ENCODE measurements at places on chromosomes 11 and 22.
A peak's percentile ranks its signal among the peaks of the same experiment; 100 is the strongest.

- no peak for DNase-seq
Measured at GRCh38 chr11:70496591-70497535, 98.5 kb downstream of the CTTN start.

- no peak for DNase-seq
Measured at GRCh38 chr11:59164028-59164427, 7.9 kb upstream of the DTX4 start.

GRCh38 chr22:47112582-47112965 lies 350.1 kb downstream of the TBC1D22A start:
- no peak for DNase-seq

DNA sequence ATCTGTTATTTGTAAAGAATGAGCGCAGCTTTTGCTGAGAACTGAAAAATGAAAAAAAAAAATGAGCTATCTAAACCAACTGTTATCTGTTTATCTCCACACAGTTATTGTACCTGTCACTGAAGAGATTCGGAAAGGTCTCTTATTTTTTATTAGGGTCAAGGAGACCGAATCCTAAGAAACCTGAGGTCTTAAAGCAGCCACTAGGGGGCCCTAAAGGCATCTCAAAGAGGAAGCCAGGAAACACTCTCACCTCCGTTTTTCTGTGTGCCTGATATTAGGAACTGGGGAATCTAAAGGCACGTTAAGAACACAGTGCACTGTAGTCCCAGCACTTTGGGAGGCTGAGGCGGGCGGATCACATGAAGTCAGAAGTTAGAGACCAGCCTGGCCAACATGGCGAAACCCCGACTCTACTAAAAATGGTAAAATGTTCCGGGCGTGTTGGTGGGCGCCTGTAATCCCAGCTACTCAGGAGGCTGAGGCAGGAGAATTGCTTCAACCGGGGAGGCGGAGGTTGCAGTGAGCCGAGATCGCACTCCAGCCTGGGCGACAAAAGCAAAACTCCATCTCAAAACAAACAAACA lies 3.5 kb upstream of the LARGE1 start:
- peak; percentile 59 for DNase-seq

DNA sequence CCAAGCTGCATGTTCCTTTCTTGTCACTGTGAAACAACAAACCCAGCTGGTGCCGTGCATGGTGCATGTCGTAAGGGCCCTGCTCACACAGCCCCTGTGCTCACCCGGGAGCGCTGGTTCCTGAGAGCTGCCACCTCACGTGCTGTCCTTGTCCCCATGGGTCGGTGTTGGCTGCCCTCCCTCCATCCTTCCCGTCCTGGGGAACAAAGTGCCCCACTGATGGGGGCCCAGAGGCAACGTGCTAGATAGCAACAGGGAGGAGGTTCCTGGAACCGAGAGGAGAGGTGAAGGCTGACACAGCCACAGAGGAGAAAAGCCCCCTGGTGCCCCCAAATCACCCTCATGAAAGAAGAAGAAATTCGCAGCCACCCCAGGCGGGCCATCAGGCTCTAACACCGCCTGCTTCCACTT lies 56.6 kb upstream of the SLC22A12 start:
- DNase-seq = no peak

- DNase-seq = peak; percentile 24
Measured at GRCh38 chr11:3056296-3057068, 741 bp downstream of the CARS1 start.

DNA sequence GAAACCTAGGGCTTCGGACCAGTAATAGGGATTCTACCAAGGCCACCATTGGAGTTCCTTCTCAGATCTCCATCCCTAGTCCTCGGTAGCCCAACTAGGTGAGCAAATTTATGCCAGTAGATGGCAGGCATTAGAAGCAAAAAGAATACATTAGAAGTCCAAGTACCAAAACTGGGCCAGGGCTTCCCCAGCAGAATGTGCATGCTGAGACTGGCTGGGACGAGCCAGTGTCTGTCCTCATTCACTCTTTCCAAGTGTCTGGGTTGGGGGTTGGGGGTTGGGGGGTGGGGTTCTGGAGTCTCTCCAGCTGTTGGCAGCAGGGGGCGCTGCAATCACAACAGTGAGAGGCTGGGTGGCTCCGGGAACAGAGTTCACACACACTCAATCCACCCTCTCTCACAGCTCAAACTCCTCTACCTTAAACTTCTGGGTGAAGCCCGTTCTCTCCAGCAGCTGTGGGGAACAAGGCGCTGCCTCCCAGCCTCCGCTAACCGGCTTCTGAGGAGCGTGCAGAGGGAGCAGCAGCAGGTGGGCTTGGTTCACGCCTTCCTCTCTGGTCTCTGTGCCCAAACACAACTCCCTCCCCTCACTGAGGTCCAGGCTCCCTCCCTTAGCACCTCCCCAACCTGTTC lies 57.5 kb downstream of the BTG4 start:
- DNase-seq = peak; percentile 58

GRCh38 chr22:49323751-49324415 lies 503.8 kb downstream of the BRD1 start:
- DNase-seq = no peak

- DNase-seq = peak; percentile 28
Measured at GRCh38 chr11:132977746-132978145, 554.6 kb downstream of the OPCML start.

DNA sequence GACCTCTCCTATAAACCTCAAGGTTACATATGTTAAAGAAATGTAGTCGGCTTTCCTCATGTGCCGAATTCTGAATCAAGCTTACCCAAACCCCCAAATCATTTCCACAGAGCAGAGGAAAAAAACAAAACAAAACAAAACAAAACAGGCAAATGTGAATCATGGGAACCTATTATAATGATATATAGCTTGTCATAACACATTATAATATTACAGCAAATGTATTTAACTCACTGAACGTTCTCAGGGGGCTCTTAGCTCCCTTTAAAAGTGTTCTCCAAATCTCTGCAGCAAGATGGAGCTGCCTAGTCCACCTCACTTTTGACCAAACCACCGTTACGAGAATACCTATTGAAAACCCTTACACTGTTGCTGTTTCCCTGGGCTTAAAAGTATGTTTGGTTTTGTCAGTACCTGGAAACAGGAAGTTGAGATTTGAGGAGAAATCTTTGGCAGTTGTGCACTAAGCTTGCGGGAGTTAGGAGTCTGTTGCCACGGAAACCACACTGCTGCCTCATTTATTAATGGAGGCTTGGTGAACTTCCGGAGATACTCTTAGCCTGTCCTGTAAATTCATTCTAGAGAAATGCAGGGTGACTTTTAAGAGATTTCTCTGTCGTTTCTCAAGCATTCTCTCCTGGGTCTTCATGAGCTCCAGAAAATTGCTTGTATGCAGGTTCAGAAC lies 167.0 kb upstream of the RASSF10 start:
- DNase-seq = peak; percentile 98

GRCh38 chr11:2593393-2593950 lies 106.3 kb downstream of the KCNQ1OT1 start:
- no peak for DNase-seq

DNA sequence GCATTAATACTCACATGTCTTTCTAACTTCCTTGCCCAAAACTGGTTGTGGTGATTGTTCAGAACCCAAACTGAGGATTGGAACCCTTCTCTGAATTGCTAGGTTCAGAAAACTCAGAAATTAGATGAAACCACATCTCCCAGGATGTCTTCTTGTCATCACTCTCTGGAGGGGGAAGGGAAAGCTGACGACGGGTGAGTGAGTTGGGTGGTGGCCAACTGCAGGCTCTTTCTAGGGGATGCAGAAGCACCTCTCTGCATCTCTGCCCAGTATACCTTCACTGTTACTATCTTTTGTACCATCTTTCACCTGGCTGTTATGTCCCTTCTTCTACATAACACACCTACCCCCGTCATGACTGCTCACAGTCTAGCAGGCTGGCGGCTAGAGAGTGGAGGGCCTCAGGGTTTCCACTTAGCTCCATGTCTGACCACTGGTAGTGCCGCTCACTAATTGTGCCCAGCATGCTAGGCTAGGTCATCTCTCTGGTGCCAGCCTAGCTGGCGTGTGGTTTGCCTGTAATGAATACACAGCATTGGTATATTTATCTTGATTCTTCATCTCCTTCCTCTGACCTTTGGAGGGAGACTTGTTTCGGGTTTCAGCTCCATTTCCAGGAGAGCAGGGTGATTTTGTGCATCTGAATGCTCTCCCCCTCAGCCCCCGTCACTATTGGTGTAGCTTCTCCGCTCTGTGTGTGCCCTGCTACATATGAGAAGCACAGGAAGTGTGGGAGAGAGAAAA lies 7.3 kb downstream of the GRAMD1B start:
- peak; percentile 88 for DNase-seq

DNA sequence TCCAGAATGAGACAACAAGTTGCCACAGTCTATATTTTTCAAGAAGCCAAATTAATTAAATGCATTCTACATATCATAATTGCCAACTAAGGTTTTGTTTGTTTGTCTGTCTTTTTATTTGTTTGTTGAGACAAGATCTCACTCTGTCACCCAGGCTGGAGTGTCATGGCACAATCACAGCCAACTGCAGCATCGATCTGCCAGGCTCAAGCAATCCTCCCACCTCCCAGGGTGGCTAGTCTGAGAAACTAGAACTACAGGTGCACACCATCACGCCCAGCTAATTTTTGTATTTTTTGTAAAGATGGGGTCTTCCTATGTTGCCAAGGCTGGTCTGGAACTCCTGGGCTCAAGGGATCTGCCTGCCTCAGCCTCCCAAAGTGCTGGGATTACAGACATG lies 140.0 kb downstream of the LRRC4C start:
- DNase-seq = no peak

DNA sequence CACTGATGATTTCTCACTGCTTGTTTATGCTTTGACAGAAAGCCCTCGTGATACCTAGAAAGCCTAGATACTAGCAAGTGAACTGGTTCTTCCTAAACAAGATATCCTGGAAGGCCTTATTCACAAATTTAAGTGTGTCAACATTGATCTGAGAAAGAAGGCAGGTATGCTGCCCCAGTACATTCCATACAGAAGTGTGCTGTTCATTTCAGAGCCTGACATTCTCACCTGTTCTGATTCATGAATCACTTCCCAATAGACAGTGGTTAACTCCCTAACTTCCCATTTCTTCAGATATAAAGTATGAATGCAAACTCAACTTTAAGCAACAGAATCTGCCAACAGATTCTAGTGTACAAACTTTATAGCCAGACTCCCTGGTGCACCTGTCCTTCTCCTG lies 15.5 kb upstream of the RASSF10 start:
- no peak for DNase-seq

GRCh38 chr11:96145163-96145585 lies 197.8 kb downstream of the MAML2 start:
- peak; percentile 92 for DNase-seq

Data from M059J (cell line).